Activated CD4-positive, alpha-beta memory T cell treated with anti-CD3 and anti-CD28 coated beads, Interleukin-2, amount 10 ng/mL, durations not matched to agents 7 days and 5 days (primary cell): ENCODE measurements at places on chromosomes 3 and 15. TPM values are rescaled to one million over a fixed set of nuclear protein-coding genes. Genes with fewer than 3 reads are reported as not detected.

ZNF80 gene
- total RNA-seq: 0.35 TPM

MORC1 gene
- total RNA-seq: not detected

EPHB1 gene
- total RNA-seq: 1.2 TPM

SCN11A gene
- total RNA-seq: not detected

DNA sequence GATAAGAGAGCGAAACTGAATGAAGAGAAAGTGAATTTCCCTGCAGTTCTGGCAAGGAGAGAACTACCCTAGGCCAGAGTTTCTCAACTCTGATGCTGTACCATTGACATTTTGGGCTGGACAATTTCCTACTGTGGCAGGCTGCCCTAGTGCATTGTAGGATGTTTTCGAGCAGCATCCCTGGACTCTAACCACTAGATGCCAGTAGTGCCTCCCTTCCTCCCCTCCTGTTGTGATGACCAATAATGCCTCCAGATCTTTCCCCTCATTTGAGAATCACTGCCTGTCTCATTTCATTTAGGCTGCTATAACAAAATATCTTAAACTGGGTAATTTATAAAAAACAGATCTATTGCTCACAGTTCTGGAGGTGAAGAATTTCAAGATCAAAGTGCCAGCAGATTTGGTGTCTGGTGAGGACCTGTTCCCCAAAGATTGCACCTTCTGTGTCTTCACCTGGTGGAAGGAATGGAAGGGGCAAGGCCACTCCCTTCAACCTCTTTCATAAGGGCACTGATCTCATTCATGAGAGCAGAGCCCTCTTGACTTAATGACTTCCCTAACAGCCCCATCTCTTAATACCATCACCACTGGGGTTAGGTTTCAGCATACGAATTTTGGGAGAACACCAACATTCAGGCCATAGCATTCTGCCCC, 188.9 kb upstream of the MEIS2 start:
- DNase-seq: no peak
